ENCODE measurements at places on chromosomes 16 and 17.

DNA sequence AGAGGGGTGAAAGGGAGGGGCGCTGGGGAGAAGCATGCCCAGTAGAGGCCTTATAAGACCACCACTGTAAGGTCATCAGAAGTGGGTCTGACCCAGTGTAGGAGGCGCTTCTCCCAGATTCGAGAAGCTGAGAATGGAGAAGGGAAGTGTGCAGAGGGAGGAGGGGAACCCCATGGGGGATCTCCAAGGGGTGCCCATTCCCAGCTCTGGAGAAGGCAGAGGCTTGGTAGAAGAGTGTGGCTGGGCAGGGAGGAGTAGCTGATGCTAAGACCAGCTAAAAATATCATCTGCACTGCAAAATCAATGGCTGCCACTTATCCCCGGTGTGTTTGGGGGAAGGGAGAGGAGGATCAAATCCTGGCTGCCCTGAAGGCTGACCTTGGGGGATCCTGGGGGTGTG is 7.2 kb downstream of the NGFR start:
- no peak for DNase-seq

- DNase-seq: peak; percentile 73
Observed at GRCh38 chr17:50468304-50469207, at the start of gene CHAD. TSS of gene CHAD (minus strand) at chr17:50468880. CDS start at chr17:50468813, 67 bp downstream.

GRCh38 chr17:70929226-70929625 is 759.9 kb downstream of the KCNJ2 start:
- no peak for DNase-seq

DNA sequence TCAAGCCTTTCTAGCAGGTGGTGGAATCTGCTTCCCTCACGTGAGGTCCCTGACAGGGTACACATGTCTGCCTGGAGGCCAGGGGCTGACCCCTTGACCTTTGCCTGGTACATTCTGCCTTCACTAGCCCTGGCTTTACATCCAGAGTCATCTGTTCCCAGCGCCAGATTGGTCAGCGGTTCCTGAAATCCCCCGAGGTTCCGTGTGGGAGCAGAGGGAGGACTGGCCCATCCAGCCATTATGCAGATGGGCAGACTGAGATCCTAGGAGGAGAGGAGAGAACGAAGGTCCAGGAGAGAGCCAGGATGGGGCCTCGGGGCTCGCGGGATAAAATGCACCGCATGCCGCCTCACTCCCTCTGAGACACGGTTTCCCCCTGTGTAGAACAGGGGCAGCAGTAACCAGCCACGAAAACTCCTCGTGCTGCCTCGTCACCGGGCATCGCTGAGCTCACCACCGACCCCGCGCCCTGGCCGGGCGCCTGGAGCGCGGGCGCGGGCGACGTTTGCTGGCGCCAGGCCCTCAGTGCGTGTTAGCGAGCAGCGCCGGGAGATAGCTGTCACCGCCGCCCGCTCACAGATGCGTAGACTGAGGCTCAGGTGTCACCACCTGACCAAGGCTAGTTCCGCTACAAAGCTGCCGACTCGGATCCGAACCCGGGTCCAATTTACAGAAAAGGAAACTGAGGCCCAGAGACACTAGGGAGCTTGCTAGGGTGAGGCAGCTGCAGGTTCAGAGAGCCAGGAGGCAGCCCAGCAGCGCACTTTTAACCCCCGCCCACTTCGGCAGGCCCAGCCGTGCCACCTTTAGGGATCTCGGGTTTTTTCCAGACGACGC is 811 bp upstream of the MAP2K3 start:
- DNase-seq: no peak

GRCh38 chr16:2054543-2055245 is 6.9 kb downstream of the TSC2 start:
- no peak for DNase-seq

GRCh38 chr17:57082441-57082840 is 2.6 kb upstream of the AKAP1 start:
- DNase-seq: no peak

DNA sequence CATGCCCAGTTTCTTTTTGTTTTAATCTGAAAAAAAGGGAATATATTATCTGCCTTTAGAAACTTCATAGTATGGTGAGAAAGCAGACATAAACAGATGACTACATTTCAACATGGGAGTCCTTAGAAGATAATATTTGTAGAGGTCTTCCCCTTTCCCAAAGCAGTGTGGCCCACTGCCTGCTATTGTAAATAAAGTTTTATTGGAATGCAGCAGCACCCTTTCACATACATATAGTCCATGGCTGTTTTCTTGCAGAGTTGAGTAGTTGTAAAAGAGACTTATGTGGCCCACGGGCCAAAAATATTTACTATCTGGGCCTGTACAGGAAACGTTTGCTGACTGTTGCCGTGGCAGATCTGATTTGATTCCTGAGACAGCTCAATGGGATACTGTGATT is 8.5 kb downstream of the KATNIP start:
- DNase-seq: no peak

DNA sequence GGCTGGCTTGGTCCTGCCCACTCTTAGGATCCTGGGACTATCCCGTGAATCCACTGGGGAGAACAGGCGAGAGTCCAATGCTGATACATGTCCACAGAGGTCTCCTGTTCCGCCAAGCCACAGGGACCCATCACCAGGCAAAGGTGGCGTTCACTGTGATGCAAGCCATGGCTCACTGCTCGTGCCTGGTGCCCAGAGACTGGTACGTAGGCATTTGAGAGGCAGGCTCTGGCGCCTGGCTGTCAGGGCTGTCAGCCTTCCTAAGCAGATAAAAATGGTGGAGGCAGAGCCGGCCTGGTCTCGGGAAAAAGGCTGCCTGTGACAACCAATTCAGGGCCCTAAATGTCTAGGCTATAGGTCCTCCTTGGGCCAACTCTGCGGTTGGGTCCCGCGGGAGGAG is 2329.0 kb downstream of the TP53TG3F start:
- no peak for DNase-seq

GRCh38 chr16:2584729-2585650 is 47.2 kb downstream of the PDPK1 start:
- no peak for DNase-seq

DNA sequence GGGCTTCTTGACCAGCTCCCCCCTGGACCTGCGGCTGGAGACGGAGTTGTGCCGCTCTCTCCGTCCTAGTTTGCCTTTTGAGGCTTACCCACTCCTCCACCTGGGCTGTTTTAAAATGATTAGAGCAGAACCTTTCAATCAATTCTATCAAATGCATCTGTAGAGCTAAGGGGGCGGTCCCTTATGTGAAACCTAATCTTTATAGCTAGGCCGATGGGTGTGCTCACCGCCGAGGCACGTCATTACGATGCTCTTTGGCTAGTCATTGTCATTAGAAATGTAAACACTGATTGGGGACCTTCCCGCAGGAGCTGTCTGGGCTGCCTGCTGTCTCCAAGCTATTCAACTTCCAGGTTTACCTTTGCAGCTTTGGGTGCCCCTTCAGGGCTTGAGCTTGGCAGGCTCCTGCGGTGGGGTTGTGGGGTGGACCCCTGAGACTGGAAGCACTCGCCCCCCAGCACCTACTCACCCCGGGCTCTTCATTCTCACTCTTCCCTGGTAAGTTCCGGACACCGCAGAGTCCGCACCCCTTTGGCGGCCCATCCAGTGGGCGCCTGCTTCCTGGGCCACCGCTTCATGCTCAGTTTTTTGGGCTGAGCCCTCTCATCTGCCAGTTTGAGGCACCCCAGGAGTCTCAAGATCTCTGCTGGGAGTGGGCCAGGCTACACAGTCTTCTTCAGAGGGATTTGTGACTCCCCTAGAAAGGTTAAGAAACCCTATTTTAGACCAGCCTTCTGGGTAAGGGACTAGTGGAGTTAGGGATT is 20.9 kb upstream of the IL17C start:
- no peak for DNase-seq

DNA sequence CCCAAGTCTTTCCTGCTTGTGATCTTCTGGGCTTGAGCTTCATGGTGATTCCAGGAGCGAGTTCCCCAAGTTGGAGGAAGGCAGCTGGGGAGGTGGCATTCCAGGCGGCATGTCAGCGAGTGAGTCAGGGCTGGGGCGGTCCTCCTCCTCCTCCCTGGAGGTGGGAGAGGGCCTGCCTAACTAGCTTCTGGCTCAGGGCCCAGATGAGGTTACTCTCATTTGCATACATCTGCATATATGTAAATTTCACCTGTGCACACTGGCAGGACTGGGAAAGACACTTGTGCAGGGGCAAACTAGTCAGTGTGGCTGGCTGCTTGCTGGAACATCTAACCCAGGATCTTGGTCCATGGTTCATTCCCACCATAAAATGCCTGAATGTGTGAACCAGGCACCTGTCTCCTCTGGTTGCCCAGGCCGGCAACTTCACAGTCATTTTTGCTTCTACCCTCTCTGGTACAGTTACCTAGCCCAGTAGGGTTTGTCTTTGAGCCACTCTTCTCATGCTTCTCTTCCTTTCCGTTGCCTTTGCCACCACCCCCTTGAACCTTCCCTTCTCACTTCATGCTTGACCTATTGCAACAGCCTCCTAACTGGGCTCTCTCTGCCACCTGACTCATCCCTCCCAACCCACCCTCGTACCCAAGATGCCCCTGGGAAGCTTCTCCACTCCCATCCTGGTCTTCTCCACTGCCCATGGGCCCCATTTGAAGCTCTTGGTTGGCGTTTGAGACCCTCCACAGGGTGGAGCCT is 9.6 kb upstream of the DLX4 start:
- DNase-seq: no peak

- DNase-seq: no peak
Observed at GRCh38 chr16:68737046-68737729, at the start of gene CDH1. TSS of gene CDH1 (plus strand) at chr16:68737292. CDS start at chr16:68737416, 124 bp downstream.

Data from cerebellar nuclear complex (tissue), 1 donor.